GM13976 (cell line): ENCODE measurements at places on chromosomes 1 and 21.

DNA sequence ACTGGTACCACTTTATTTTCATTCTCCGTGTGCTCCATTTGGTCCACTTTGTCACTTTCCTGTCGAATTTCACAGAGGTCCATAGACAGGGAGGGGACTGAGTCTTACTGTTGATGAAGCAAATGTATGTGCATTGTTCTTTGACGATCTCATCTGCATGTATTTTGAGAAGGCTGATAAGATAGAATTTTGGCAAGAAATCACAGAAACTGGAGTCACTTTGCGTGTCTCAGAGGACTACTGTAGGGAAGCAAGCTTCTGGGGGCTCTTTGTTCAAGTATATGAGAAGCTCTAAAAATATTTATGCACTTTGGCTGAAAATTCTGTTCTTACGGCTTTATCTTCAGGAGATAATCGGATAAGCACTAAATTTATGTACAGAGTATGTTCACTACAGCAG lies 78.1 kb downstream of the PCBP3 start:
- no peak for DNase-seq

GRCh38 chr1:119960501-119960900 lies 64.2 kb upstream of the ADAM30 start:
- DNase-seq: no peak

DNA sequence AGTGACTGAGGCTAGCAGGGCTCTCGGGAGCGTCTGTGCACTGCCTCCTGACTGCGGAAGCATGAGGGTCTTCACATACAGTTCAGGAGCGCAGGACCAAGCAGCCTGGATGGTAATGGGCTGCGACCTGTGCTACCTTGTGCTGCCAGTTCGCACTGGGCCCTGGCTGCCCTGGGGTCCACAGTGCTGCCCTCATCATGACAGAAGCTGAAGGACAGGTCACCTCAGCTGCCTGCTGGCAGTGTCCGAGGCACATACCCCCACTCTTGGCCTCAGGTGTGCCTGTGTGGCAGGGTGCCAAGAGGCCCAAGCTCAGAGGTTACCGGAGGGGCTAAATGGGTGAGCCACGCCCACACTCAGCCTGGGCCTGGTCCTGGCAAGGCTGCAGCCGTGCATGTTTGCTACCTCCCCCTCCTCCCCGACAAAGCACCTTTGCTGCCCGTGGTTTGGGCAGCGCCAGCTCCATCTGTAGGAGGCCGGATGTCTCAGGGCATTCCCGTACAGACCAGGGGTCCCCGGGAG lies 4.4 kb downstream of the JMJD4 start:
- DNase-seq: peak; percentile 15

DNA sequence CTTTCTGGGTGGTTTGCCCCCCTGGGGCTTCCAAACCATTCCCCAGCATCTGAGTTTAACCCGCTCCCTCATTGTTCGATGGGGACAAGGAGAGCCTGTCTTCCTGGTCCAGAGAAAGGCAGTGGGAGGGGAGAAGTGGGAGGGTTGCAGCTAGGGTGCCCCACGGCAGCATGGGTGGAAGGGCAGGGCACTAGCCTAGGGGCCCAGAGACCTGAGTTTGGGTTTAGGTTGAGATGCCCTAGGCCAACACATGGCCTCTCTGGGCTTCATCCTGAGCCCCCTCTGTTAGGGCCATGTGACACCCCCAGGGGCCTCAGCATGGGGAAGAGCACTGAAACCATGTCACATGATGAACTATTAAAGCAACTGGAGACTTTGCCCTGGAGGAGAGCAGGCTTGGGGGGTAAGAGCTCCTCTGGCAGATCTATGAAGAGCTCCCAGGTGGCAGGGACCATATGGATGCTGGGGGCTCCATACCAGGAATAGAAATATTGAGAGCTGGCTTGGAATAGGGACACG lies 9.7 kb upstream of the RUNX3 start:
- DNase-seq: no peak

DNA sequence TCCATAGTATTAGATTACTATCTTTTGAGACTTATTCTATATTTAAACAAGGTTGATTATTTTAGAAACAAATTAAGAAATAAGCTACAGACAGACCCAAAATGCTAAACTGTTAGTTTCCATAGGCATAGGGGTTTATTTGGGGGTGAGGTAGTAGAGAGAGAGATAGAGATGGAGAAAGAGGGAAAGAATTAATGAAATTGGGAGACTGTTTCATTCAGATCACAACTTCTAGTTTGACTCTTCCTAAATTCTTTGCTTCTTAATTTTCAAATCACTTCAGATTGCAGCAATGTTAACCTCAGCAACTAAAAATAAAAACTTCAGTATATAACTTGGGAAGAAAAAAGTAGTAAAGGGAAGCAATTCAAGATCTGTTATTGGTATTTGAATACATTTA lies 3.4 kb downstream of the JUN start:
- DNase-seq: no peak

DNA sequence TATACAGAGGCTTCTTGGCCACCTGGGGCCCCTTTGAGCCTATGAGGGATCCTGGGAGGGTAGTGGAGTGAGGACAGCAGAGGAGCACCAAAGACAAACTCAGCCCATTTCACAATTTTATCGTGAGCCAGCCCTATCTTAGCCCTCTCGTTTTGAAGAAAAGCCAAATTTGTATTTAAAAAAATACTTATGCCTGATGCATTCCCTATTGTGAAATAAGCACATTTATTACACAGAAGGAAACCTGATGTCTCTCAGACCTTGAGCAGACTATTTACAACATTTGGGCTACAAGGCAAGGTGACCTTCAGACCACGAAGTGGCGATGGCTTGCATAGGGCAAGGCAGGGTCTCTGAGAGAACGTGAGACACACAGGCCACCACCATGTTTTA lies 41.3 kb upstream of the H6PD start:
- DNase-seq: no peak

DNA sequence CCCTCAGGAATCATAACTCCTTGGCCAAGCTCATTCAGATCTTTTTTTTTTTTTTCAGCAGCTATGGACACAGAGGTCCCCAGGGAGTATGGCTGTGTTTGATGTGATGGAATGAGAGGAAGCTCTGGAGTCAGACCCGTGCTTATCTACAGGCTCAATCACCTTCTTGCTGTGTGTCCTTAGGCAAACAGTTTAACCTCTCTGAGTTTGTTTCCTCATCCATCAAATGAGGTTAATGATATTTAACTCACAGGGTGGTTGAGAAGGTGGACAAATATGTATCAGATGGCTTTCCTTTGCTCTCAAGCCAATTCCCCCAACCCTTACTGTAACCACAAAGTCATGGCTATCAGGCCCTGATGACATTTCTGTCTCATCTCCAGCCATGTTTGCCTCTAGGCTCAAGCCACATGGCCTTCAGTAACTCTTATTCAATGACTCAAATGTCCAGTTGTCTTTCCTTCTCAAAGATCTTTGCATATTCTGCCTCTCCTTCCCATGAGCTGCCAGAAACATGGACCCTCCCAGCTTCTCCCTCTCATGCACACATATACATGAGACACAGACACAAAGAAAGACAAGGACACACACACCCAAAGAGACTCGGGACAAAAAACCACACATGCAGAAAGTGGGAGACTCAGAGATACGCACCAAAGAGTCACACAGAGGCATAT lies 303.5 kb upstream of the KAZN start:
- DNase-seq: no peak

- peak; percentile 37 for DNase-seq
Observed at GRCh38 chr1:217333939-217334338, 297.0 kb downstream of the GPATCH2 start.

DNA sequence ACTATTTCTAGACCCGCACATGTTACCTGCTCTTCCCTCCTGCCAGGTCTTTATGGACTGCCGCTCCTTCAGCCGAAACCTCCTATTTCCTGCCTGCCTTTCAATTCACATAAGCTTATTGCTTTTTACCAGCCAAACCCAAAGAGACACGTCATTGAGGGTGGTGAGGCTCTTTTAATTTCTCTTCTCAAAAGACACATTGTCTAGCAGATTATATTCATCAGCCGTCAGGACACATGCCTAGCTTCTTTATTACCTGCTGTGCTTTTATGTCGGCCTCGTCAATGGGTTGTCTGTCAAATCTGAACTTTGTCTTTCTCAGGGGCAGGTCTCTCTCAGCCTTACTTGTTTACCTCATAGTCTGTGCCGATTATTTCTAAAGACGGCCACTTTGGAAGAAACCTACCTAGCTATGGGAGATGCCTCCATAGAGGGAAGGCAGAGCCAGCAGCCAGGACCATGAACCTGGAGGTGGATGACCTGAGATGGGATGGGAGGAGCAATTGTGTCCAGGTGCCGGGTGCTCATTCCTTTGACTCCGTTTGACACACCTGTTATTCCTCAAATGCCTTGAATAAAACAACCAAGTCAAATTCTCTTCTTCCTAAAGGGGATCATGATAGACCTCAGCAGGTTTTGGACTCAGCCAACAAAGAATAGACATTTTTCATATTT lies 42.0 kb downstream of the ZBTB18 start:
- no peak for DNase-seq

DNA sequence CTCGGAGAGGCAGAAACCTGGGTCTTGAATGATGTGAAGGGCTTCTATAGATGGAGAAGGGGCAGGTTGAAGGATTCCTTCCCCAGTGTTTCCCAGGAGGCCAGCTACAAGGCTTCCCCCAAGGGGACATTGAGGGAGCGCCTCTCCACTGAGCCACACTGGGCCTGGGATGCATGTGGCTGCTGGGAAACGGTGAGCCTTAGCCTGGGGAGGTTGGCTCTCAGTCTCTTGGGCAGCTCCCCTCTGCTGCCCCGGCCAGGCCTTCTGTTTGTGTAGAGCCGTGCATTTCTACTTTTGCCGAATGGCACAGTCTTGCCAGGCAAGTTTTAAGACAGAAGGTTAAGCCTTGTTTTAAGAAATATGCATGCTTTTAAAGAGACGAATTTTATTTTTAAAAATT lies 254.4 kb upstream of the POU3F1 start:
- DNase-seq: no peak

DNA sequence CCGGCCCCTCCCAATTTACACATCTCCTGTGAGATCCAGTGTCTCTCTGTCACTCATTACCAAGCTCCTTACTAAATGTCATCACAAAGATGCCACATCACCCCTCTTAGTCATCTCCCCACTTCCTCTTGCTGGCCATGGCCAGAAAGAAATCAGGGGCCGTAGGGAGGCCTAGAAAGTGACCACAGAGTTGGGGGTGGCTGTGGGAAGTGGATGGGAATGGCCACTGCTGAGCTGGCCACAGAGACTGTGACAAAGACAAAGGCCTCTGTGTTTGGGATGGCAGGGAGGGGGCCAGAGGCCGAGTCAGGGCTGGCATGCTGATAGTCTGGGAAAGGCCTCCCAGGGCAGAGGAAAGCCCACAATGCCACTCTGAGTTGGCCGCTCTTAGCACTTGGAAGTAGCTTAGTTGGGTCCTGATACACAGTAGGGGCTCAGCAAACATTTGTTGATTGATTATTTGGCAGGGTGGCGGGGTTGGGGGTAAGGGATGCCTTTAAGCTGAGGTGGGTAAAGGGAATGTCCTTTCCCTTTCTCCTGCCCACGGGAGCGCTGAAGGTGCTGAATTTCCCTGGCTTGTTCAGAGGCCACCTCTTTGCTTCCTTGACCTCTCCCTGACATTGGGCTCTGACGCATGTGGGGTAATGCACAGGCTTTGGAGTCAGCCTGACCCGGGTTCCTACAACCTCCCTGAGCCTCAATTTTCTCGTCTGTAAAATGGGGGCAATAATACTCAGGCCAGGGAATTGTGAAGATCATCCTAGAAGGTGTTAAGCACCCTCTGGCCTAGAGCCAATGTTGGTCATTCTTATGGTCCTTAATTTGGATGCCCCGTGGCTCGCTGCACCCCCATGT lies 13.2 kb downstream of the NAV1 start:
- no peak for DNase-seq

DNA sequence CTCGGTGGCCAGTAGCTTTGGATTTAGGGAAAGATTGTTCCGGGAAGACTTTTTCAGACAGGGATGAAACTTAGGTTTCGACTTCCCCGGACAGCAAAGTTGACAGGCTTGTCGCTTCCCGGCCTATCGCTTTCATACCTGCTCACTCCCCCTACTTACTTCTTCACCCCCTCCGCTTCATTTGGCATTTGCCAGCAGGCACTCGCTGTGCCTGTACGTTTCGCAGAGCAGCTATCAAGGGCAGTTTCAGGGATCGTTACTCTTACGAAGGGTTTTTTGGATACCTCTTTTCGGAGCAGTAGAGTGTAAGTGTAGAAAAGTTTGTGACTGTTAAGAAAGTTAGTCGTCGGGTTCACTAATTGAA lies 393 bp downstream of the BLZF1 start:
- no peak for DNase-seq

- no peak for DNase-seq
Observed at GRCh38 chr1:215720126-215720525, 153.0 kb downstream of the KCTD3 start.

- DNase-seq: no peak
Observed at GRCh38 chr1:241081473-241081872, 275.5 kb downstream of the RGS7 start.

GRCh38 chr1:214124915-214125314 lies 137.1 kb downstream of the PROX1 start:
- no peak for DNase-seq

- peak; percentile 80 for DNase-seq
Observed at GRCh38 chr1:52867087-52867863, 24.7 kb downstream of the ZYG11A start.

DNA sequence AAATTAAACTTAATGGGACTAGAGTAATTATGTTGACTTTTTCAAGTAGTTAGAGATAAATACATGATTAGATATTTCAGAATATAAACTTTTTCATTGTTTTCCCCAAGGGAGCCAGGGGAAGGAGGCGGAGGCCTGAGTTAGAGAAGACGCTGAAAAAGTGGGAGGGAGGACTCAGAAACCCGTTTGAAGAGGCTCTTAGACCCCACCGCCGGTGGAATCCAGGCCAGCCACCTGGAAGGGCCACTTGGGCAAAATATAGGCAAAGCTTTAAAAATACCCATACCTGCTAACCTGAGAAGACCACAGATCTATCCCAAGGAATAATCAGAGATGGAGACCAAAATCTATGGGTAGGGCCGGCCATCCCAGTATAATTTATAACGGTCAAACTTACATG lies 242.6 kb downstream of the PTPRU start:
- DNase-seq: no peak

- DNase-seq: no peak
Observed at GRCh38 chr1:78298349-78298748, 192.4 kb upstream of the PTGFR start.

DNA sequence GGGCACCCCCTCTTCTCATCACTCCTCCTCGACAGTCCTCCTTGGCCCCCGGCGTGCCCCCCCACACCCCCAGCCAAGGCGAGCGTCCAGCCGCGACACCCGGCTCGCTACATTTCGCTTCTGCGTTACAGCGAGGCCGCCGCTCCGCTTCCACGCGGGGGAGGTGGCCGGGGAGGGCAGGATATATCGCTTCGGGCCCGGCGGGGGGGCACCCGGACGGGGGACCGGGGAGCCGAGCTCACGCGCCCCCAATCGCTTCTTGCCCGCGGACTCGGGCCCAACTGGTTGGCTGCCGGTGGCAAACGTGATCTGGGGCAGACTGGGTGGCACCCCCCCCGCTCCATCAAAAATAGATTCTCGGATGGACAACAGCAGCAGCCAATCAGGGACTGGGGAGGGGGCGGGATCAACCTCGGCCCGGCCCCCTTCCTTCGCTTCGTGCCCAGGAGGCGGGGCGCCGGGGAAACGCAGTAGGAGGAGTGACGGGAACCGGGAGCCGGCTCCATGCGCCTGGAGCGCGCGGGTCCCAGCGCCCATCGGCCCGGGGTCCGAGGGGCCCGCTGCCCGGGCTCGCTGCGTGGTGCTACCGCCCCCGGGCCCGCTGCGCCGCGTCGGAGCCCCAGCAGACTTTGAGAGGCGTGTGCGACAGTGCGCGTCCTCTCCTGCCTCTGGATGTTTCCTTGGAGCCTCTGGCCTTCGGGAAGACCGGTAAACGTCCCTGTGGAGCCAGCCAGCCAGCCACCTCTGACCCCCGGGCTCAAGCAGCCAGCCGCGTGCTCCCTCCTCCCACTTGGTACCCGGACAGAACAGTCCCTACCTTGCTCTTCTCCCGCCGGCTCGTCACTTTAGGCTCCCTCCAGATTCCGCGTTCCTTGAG lies at the start of gene SLC41A1:
TSS of gene SLC41A1 (minus strand) at position 321 of the 877 bp plus-strand sequence. CDS start 2,757 bp downstream, outside the sequence.
- peak; percentile 98 for DNase-seq
